ENCODE measurements at places on chromosomes 13 and 19. TPM values are rescaled to one million over a fixed set of nuclear protein-coding genes. Genes with fewer than 3 reads are reported as not detected.

KLK7 gene
- total RNA-seq: not detected

EPSTI1 gene
- 22.4 TPM for total RNA-seq

ZNF225 gene
- 5.4 TPM for total RNA-seq

- no peak for DNase-seq
Measured at GRCh38 chr19:36128392-36128736, 11.5 kb upstream of the CAPNS1 start.

GRCh38 chr13:38483623-38484022 is 134.0 kb downstream of the UFM1 start:
- no peak for DNase-seq

- peak; percentile 20 for DNase-seq
Measured at GRCh38 chr19:34506026-34506370, 24.4 kb downstream of the WTIP start.

Measured in left lung (tissue), 14 donors.